ENCODE measurements at places on chromosomes 3 and 15. TPM values are rescaled to one million over a fixed set of nuclear protein-coding genes. Genes with fewer than 3 reads are reported as not detected.

The STOML1 gene
- 7.8 TPM for total RNA-seq

The MUSTN1 gene
- total RNA-seq = 0.43 TPM

The UQCRC1 gene
- total RNA-seq = 322 TPM

The FEM1B gene
- 53.4 TPM for total RNA-seq

The ADCY5 gene
- 1.2 TPM for total RNA-seq

The SLC25A20 gene
- total RNA-seq = 21.4 TPM

The PLA2G4E gene
- total RNA-seq = not detected

The AGTR1 gene
- total RNA-seq = 0.08 TPM

The ANKUB1 gene
- not detected for total RNA-seq

The SEMA3B gene
- 0.96 TPM for total RNA-seq

The TMOD2 gene
- total RNA-seq = 7.6 TPM

The MOBP gene
- total RNA-seq = not detected

The ZIC4 gene
- total RNA-seq = 0.13 TPM

All from SK-MEL-5 (cell line).